ENCODE measurements at places on chromosomes 16 and 17. TPM values are rescaled to one million over a fixed set of nuclear protein-coding genes. Genes with fewer than 3 reads are reported as not detected.

DNA sequence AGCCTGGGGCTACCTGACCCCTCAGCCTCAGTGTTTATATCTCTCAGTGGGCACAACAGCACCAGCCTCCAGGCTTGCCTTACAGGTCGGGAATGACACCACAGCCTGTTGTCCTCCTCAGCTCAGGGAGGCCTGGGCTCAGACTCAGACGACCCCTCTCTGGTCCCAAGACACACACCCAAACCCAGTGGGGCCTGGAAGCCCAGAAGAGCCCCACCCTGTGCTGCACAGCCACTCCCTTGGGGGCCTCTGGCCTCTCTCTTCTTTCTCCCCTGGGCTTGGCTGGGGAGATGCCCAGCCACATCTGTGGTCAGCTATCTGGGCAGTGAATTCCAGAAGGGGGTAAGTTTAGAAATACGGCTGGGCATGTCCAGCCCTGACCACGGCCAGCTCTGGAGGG lies 2.4 kb downstream of the NATD1 start:
- no peak for DNase-seq

GRCh38 chr17:61757168-61757567 lies 106.2 kb downstream of the BRIP1 start:
- DNase-seq = no peak

- no peak for DNase-seq
Observed at GRCh38 chr17:1949754-1950153, 75.4 kb downstream of the RTN4RL1 start.

GRCh38 chr17:82013341-82013740 lies 9.3 kb downstream of the CENPX start:
- DNase-seq = no peak

- no peak for DNase-seq
Observed at GRCh38 chr17:32720671-32721070, 156.3 kb downstream of the MYO1D start.

DNA sequence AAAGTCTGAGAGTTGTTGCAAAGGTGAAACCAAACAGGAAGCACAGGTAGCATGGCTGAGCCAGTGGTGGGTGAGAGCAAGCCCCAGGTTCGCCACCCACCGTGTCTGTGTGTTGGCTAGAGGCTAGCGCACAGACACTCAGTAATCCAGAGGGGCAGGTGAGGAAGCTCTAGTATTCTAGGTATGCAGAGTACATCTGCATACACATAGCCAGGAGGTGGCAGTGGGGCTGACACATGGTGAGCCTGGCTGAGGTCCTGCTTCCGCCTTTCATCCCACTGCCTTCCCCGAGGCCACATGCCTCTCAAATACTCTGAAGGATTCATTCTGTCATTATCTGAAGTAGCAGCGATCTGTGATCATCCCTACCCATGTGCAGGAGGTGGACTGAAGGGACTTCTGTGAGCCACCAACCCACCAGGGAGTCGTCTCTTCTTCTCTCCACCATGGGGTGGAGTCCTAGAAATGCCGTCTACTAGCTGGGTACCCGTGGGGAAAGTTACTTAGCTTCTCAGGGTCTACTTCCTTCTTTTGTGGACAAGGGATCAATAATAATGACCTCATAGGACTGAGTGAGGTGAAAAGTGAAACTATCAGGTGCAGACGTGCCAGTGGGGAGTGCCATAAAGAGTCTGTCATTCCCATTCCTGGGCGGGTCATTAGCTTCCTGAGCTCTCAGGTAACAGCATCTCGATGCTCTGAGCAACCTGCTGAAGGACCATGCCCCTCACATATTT lies 36.0 kb upstream of the ICAM2 start:
- DNase-seq = no peak

DNA sequence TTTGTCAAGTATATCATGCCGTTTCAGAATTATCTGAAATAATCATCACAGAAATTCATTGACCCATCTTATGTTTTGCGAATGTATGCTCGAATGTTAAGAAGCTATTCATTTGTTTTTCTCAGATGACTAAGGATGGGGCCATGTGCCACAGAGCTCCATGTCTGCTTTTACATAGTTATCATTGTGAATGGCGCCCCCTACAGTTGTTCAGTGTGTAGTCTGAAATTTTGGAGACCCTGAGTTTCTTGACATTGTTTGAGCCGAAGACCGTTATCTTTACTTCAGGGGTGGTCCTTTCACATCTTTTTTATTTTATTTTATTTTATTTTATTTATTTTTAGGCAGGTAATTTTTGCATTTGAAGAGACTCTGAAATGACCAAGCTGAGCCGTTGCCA lies 972.0 kb upstream of the RBFOX1 start:
- DNase-seq = no peak

GRCh38 chr17:47117386-47117785 lies 71.7 kb downstream of the CDC27 start:
- DNase-seq = no peak

DNA sequence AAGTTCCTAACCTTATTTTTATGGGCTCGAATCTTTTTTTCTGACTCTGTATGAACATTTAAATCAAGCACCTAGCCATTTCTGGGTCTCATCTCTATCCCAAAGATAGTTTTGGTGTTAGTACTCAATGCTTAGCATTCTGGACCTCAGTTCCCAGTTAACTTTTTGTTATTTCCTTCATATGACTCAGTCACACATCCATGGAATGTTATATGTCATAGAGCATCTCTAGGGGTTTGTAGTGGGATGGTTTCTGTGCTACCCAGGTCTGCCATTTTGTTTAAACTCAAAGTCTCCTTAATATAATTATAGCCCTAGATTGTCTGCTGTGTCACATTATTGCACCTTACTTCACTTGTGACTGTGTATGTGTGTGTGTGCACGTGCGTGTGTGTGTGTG lies 90.1 kb downstream of the EFCAB13 start:
- no peak for DNase-seq

DNA sequence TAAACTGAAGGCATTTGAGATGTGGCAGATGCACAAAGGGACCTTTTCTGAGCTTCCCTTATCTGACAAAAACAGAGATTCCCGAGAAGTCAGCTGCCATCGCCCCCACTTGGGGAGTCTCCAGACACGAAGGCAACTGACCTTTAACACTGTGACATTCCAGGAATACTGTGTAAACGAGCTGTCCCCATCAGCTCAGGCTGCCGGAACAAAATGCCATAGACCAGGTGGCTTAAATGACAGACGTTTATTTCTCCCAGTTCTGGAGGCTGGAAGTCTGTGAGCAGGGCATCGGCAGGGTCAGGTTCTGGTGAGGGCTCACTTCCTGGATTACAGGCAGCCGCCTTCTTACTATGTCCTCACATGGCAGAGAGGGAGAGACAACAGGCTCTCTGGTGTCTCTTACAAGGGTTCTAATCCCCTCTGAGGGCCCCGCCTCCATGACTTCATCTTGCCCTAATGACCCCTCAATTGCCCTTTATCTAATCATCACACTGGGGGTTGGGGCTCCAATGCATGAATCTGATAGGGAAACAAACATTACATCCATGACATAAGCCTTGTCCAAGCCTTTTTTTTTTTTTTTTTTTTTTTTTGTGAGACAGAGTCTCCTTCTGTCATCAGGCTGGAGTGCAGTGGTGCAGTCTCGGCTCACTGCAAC lies 178.5 kb upstream of the RPL38 start:
- no peak for DNase-seq

- no peak for DNase-seq
Observed at GRCh38 chr17:68399638-68400403, 57.5 kb downstream of the WIPI1 start.

DNA sequence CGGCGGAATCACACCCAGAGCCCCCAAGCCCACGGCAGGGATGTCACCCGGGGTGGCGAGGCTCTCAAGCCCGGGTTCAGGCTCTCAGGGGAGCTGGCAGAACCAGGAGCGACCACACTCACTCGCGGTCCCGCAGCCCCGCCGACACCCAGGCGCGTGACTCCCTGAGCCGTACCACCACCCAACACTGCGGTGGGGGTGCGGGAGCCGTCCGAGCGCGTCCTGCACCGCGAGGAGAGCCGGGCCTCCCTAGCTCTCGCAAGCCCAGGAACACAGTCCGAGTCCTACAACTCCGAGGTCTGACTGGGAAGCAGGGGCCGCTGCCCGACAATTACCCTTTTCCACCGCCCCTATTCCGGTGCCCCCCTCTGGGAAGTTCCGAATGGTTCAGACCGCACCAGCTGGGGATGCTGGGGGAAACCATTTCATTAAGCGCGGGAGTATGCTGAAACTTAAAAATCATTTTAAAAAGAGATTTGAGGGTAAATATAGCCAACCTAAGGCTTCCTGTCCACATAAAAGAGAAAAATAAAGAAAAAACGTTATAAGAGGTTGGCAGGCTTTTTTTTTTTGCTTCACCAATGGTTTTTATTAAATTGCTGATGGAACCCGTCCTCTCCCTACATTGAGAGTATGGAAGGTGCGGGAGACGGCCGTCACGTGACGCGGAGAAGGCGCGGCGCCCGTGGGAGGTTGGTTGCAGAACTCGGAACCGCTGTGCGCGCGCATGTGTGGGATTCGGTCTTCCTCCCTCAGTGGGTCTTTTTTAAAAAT lies at the start of gene FLCN:
TSS of gene FLCN (minus strand) at position 143 of the 774 bp plus-strand sequence. CDS start 9,031 bp downstream, outside the sequence.
- DNase-seq = peak; percentile 91

DNA sequence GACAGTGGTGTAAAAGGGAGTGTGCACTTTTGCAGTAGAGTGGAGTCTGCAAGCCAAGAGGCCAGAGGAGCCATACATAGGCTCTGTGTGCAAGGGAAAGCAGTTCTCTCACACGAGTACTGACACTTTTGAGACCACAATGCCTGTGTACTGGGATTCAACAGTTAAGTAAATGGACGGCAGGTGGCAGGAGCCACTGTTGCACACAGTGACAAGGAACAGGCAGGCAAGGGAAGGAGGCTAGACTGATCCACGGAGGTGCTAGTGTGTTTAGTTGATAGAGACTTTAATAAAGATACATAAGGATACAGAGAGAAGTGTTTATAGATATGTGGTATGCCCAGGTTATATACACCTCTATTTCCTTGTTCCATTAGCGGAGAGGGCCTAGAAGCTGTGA lies 67.0 kb downstream of the MPRIP start:
- peak; percentile 45 for DNase-seq

GRCh38 chr17:80621335-80621996 lies 76.8 kb downstream of the RPTOR start:
- DNase-seq = no peak

- DNase-seq = peak; percentile 23
Observed at GRCh38 chr17:39818358-39819000, 45.6 kb downstream of the IKZF3 start.

GRCh38 chr16:89116341-89117226 lies 22.9 kb downstream of the ACSF3 start:
- no peak for DNase-seq

- peak; percentile 64 for DNase-seq
Observed at GRCh38 chr17:78798695-78799559, 16.9 kb upstream of the CYTH1 start.

GRCh38 chr16:74480150-74481029 lies 59.1 kb upstream of the CLEC18B start:
- DNase-seq = no peak

- DNase-seq = peak; percentile 20
Observed at GRCh38 chr17:29390851-29391631, 878 bp downstream of the TAOK1 start.

- no peak for DNase-seq
Observed at GRCh38 chr17:14514973-14515372, 214.1 kb downstream of the HS3ST3B1 start.

- no peak for DNase-seq
Observed at GRCh38 chr17:18241229-18241871, 15.9 kb downstream of the LLGL1 start.

DNA sequence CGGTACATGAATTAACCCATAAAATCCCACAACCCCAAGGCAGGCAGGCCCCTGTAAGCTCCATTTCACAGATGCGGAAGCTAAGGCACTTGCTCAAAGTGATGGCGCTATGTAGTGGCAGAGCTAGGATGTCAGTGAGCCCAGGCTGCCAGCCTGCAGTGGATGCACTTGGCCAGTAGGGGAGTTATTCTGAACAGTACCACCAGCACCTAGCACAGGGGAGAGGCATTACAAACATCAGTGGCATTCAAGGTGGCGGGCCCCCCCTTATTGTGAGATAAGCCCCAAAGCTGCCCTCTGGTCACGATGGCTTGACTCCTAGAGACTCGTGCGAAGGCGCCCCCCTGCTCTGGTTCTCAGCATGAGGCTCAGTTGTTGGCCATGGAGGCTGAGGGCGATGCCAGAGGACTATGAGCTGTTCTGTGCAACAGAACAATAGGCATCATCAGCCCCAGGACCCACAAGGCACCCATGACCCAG lies 33.8 kb downstream of the GTF3C1 start:
- DNase-seq = no peak

- no peak for DNase-seq
Observed at GRCh38 chr17:63345611-63346010, 100.5 kb downstream of the CYB561 start.

DNA sequence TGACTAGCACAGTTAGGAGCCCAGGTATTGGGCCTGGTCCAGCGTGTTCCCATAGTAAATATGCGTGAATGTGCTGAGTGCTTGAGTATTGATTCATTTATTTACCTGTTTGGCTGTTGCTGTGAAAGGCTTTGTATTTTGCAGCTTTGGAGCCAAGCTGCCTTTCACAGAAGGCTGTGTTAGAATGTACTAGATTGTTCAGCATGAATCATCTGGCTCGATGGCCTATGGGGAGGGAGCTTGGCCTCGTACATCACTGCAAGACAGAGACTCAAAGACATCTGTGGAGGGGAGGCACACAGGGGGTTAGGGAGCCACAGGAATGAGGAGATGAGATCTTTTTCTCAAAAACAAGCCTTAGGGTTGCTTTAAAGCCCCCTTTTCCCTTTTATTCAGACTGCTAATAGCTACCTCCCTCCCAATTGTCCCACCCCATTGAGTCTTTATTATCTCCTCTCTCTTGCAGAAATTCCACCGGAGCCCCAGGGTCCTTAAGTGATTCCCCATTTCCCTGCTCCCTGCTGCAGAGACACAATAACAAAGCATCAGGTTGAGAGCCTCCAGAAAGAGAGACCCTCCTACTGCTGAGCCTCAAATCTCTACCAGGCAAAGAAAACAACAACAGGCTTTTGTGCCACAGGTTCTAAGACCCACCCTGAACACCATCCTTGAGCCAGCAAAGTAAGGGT lies 307.2 kb downstream of the ABCC12 start:
- DNase-seq = no peak

GRCh38 chr16:27318392-27319256 lies 4.8 kb downstream of the IL4R start:
- peak; percentile 49 for DNase-seq

Gene KRTAP9-2
- polyA plus RNA-seq = not detected

Gene TMC7
- not detected for polyA plus RNA-seq

Gene MYO15A
- polyA plus RNA-seq = 0.13 TPM

Gene IL21R
- 27.5 TPM for polyA plus RNA-seq

Gene NTN1
- polyA plus RNA-seq = not detected

Gene TBC1D26
- polyA plus RNA-seq = not detected

Gene RFFL
- 24.0 TPM for polyA plus RNA-seq

Gene SMIM36
- not detected for polyA plus RNA-seq

Gene CMC2
- polyA plus RNA-seq = 89.9 TPM

Gene PSME3
- 161 TPM for polyA plus RNA-seq

Gene HIGD1B
- polyA plus RNA-seq = not detected

Gene JPH3
- not detected for polyA plus RNA-seq

Gene IGF2BP1
- not detected for polyA plus RNA-seq

All from immature natural killer cell (primary cell).